ENCODE measurements at places on chromosomes 12 and 14.

GRCh38 chr14:68544081-68544892 is 248.6 kb downstream of the ZFP36L1 start:
- DNase-seq = no peak

DNA sequence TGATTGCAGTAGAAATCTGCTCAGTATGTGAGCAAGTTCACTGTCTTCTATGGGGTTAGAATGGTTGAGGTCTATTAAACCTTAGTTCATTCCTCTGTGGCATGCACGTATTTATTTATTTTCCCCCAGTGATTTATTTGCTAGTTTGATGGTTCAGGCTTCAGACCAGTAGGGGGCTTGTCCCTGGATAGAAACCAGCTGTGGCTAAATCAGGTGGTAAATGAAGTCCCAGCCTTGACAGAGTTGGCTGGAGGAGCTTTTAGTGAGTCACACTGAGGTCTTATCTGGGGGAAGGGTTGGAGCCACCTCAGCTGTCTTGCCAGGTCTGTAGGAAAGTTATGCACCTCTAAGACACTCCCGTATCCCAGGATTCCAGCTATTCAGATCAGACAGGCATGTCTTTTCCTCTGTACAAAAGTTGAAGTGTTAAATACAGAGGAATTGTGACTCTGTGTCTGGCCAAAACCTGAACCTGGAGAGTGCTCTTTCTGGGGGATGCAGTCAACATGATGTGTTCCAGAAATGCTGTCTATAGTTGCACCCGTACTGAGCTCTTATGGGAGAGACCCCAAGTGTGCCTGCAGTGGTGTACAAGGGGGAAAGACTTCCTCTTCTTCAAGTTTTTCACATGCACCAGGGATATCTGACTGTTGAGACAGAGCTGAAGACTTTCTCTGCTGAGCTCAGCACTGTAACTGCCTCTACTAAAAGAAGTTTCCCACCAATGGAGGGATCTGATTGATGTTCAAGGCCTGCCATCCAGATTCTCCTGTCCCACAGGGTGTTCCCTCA is 1322.1 kb downstream of the TMEM121 start:
- DNase-seq = peak; percentile 41

DNA sequence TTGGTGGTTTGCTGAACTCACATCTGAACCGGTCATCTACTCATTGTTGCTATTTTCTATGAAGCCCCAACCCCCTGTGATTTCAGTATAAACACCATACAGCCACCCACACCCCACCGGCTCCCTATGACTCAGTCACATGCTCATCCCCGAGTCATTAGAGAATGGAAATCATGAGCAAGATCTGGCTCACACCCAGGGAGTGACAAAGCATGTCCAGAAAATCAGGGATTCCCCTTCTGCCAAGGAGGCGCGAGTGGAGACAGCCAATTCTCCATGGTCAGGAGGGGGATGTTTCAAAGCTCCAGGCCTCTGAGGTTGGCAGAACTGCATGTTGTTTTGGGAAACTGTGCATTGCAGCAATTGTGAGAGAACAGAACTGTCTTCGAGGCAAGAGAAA is 657.5 kb upstream of the TBX3 start:
- no peak for DNase-seq

- no peak for DNase-seq
Observed at GRCh38 chr14:20687362-20688166, 1.0 kb upstream of the ANG start.

DNA sequence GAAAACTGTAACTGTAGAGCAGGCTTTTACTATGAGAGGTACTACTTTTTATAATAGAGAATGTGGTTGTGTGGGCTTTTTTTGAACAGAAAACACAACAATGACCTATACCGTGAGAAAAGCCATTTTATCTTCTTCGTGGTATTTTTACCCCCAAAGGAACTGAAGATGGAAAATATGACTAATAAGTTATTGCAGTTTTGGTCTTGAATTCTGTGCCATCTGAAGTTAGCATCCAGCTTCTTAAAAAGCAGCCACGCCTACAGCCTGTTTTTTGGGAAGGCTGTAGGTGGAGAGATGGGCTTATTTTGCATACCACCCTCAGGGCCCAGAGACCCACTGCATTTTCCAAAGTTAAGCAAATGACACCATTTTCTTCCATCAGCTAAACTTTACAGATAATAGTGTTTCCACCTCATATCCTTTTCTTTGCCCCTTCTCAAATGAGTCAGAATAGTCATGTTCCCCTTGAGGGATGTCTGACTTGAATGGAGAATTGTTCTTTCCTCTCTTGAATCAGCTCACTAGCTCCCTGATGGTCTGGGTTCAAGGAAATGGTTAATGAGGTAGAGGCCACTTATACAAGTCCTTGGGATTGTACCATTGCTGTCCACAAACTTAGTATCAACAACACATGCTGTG is 53.0 kb downstream of the TBC1D30 start:
- DNase-seq = no peak

DNA sequence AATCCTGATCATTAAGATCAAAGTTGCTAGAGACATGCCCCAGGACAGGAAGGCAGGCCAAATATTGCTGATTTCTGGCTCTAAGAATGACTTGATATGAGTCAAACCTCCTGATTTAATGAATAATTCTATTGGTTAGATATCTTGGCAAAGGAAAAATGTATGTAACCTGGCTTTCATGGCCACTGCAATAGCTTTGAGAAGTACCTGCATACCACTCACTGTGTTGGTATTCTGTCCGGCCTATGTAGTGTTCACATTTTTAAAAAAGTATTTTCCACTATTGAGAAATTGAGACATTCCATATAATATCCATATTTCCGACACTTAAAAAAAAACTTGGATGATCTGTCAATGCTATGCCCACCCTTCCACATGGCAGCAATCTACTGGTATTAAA is 283.1 kb upstream of the SOX5 start:
- no peak for DNase-seq

DNA sequence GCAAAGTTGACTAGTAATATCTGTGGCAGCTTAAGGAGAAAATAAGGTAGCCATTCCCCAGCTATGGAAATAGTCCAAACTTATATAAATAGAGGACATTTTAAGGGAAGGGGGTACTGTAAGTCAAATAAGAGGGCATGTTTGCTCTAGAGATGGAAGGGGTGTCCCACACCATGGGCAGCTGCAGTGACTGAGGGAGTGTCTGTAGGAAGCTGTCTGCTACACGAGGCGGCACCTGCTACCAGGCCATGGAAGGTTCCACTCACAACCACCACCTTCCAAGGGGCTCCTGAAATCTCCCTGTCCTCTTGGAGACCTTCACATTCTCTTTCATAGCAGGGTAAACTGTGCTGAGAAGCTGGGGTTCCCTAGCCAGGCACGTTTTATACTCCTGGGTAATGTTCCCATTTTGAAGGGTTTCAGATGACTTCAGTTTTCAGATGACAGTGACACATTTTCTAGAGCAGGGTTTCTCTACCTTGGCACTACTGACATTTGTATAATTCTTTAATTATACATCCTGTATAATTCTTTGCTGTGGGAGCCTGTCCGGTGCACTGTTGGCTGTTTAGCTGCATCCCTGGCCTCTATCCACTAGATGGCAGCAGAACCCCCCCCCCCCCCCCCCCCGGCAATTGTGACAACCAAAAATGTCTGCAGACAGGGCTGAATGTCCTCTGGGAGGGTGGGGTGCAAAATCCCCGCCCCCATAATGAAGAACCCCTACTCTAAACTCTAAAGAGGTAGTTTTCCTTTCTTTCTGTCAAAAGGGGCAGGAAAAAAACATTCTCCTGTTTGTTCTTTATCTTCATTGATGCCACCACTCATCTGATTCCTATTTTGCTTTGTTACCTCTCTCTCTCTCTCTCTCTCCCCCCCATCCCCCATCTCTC is 11.6 kb upstream of the SMCO2 start:
- DNase-seq = no peak

DNA sequence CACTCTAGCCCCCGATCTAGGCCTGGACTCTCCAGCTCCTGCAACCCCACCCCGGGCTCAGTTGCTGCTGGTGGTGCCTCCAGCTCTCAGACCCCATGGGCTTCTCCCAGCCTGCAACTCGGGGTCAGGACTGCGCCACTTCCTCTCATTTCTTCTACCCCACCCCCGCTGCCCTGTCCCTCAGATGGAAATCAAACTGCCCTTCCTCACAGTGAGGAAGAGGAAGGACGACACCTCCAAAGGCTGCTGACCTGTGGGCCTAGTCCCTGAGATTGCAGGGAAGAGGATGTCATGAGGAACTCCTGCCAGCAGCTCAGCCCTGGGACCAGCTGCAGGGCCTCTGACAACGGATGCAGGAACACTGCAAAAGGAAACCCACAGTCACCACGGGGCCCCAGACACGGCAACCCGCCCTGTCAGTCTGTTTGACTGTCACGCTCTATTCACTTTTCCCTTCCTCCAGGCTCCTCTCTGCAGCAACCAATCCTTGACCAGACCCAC is 29.3 kb upstream of the PNMA1 start:
- DNase-seq = no peak

DNA sequence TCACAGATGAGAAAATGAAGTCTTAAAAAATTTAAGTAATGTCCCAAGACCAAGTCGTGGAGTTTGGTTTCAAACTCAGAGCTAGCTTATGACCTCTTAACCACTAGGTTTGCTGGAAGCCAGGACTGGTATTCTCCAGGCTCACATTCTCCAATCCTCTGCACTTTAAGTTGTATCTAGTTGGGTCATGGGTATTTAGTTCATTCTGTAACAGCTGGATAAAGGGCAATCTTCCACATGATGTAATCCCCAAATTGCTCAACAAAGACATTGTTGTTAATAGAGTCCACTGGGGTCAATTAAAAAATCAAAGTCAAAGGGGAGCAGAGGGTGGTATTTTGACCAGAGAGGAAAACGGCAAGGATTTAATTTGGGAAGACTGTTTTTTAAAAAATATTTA is 17.8 kb upstream of the GAS2L3 start:
- DNase-seq = no peak

DNA sequence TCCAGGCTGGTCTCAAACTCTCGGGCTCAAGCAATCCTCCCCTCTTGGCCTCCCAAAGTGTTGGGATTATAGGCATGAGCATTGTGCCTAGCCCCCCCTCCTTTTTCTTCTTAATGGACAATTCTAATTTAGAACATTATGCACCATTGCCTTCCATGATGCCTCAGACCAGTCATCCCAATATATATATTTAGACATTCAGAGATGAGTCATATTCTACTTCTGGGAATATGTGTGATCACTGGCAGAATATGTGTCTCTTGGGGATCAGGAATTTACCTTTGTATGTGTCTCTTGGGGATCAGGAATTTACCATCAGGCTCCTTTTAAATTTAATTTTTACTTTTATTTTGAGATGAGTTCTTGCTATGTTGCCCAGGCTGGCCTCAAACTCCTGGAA is 7.5 kb upstream of the CCDC177 start:
- DNase-seq = no peak

DNA sequence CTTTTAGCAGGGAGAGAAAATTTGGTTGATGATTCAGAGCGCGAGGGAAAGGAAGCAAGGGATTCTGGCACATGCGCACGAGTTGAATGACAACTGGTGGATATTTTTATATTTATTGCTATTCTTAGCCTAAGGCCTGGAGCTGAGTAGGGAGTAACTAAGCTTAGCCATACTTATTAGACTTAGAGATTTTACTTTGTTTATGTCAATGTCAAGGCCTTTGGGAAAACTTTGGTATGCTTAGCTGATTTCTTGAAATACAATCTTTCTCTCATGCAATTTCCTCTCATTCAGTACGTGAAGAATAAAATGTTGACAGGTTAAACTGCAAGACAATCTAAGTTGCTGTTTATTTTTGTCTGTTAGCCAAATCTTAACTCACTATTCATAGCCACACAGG is 101.1 kb downstream of the CRADD start:
- DNase-seq = no peak

- no peak for DNase-seq
Observed at GRCh38 chr12:128191380-128191779, 75.6 kb upstream of the TMEM132C start.

GRCh38 chr12:82527165-82527780 is 159.4 kb upstream of the TMTC2 start:
- DNase-seq = peak; percentile 43

- DNase-seq = no peak
Observed at GRCh38 chr12:59372956-59373355, 222.9 kb upstream of the SLC16A7 start.

- no peak for DNase-seq
Observed at GRCh38 chr14:55239320-55239719, 31.9 kb upstream of the FBXO34 start.

- DNase-seq = no peak
Observed at GRCh38 chr12:121516437-121517011, 64.3 kb downstream of the KDM2B start.

DNA sequence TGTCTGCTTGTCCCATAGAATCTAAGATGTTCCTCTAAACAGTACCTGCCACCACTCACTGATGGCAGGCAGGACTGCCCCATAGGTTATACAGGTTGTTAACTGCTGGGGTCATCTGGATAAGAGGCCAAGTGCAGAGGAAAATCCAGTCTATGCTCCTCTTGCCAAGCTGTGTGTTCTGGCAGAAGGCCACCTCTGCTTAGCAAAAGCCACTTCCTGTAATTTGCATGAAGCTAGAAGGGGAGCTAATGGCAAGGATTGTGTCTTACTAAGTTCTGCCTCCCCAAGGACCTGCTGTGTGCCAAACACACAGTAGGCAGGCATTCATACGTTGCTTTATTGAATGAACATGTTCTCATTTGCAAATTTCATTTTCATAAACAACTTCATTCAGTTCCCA is 445.4 kb downstream of the BCL11B start:
- DNase-seq = no peak

GRCh38 chr12:19575337-19576243 is 136.3 kb downstream of the AEBP2 start:
- DNase-seq = peak; percentile 89

DNA sequence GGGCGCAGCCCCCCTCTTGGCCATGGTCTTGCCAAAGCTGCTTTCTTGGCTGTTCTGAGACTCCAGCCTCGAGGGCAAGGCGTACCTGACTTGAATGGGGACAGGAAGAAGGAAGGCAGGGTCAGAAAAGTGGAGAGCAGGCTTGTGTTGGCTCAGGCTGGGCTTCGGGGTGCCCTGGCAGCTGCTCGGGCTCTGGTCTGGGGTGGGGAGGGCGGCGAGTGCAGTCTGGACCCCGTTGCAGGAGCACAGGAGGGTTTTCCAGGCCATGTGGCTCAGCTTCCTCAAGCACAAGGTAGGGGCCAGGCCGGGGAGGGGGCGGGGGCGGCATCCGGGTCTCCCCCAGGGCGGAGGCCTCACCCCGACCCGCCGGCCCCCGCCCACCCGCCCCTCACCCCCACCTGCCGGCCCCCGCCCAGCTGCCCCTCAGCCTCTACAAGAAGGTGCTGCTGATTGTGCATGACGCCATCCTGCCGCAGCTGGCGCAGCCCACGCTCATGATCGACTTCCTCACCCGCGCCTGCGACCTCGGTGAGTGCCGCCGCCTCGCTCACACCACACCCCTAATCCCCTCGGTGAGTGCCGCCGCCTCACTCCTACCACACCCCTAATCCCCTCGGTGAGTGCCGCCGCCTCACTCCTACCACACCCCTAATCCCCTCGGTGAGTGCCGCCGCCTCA is 4.2 kb downstream of the NOC4L start:
- no peak for DNase-seq

GRCh38 chr12:6278439-6279255 is 31.8 kb upstream of the PLEKHG6 start:
- peak; percentile 72 for DNase-seq

DNA sequence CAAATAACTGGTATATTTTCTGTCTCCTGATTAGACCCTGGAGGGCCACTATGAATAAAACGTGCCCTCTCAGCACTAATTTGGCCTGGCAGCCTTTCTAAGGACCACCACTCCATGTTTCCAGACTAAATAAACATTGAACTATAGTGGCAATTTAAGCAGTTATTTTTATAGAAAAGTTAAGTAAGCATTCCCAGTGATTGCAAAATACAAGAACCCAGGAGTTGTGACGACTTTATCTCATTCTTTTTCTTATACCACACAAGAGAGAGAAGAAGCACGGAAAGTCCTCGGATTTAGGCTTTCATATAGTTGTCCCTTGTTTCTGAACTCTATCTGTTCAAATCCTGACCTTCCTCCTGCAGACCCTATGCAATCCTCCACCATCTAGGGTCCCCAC is 23.1 kb upstream of the STRAP start:
- DNase-seq = no peak

Data from NCI-H345 (cell line).